Ovary (tissue), 10 donors: ENCODE measurements at places on chromosomes 3 and 15. TPM values are rescaled to one million over a fixed set of nuclear protein-coding genes. Genes with fewer than 3 reads are reported as not detected.

DNA sequence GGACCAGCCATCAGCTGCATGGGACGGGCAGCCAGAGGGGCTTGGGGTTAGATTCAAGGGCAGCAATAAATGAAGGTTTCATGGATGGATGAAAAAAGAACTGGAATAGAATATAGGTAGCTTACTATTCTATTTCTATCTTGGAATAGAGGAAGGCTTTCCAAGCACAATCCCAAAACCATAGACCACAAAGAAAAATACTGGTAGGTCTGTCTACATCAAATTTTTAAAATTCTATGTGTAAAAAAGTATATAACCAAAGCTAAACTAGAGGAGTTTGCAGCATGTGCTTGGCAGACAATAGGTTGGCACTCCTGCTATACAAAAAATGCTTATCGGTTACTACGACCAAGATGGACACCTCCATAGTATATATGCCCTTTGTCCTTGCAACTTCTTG is 7.2 kb upstream of the FBLN2 start:
- H3K27me3 ChIP-seq, result no peaks in the 10 kb centered on the region
- H3K4me3 ChIP-seq, result no peak overlapping the region
- H3K27ac ChIP-seq, result no peak overlapping the region
- no peaks in the 10 kb centered on the region for H3K36me3 ChIP-seq
- DNase-seq, result no peak

GRCh38 chr15:60255390-60255789 is 142.4 kb downstream of the ANXA2 start:
- no peak overlapping the region for H3K27ac ChIP-seq
- H3K4me3 ChIP-seq, result no peak overlapping the region
- H3K4me1 ChIP-seq, result no peaks in the 10 kb centered on the region

GRCh38 chr3:195551381-195551978 is 8.4 kb upstream of the PPP1R2 start:
- H3K36me3 ChIP-seq, result no peaks in the 10 kb centered on the region
- H3K4me1 ChIP-seq, result peaks cover 2% of the 10 kb centered on the region
- no peaks in the 10 kb centered on the region for H3K27me3 ChIP-seq
- no peak overlapping the region for H3K4me3 ChIP-seq

DNA sequence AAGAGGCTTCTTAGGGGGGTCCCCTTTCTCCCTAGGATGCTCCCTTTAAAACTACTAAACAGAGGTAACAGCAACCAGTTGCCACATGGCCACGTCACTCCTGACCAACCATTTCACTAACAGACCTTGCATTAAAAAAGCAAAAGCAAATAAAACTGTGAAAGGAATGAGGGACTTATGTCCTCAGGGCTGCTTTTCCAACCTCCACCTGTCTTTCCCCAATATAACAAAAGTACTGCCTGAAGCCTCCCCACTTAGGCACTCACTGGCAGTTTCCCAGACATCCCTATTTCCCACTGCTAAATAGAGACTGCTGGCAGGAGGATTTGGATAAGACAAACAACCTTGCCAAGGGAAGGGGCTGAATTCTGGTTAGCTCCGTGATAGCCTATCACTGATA is 130.3 kb downstream of the ATP8B4 start:
- H3K27me3 ChIP-seq, result no peaks in the 10 kb centered on the region
- no peak for DNase-seq
- H3K27ac ChIP-seq, result no peak overlapping the region
- H3K4me1 ChIP-seq, result peaks cover 14% of the 10 kb centered on the region

- no peak for DNase-seq
- no peak overlapping the region for H3K4me3 ChIP-seq
- H3K4me1 ChIP-seq, result no peaks in the 10 kb centered on the region
- no peak overlapping the region for H3K27ac ChIP-seq
Measured at GRCh38 chr3:143736205-143736997, 111.9 kb downstream of the SLC9A9 start.

- H3K4me3 ChIP-seq, result no peak overlapping the region
- H3K36me3 ChIP-seq, result no peaks in the 10 kb centered on the region
- H3K27ac ChIP-seq, result no peak overlapping the region
- H3K4me1 ChIP-seq, result peaks cover 6% of the 10 kb centered on the region
Measured at GRCh38 chr3:107596639-107597038, 73.9 kb downstream of the BBX start.

DNA sequence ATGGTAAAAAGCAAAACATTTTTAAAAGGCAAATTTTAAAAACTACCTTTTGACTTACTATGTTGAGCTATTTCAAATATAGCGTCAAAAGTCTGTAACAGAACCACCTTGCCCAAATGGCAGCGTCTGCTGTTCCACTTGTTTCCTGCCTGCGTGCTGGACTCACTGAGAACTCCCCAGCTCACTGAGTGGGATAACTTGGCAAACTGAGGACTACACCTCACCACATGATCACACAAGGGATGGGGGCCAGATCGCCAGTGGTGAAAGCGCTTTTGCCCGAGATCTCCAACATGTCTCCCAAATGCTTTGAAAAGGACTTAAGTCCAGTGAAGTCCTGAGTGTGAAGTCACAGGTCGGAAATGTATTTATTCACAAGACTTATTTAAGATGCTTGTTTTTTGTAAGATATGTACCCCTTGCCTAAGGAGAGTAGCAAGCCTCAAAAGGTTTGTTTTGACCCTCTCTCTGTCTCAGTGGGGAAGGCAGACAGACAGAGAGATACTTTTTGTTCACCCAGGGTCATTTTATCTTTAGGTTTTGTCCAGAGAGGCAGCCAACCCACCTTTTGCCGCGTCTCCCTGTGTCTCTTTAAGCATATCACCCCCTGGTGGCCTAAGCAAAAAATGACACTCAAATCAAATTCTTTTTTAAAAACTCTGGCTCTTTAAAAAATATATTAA is 192.6 kb downstream of the PDZRN3 start:
- H3K36me3 ChIP-seq, result no peaks in the 10 kb centered on the region
- no peak for DNase-seq
- no peak overlapping the region for H3K4me3 ChIP-seq
- H3K4me1 ChIP-seq, result peaks cover 18% of the 10 kb centered on the region

GRCh38 chr15:34039790-34040113 is 748 bp upstream of the AVEN start:
- H3K27me3 ChIP-seq, result no peaks in the 10 kb centered on the region
- no peaks in the 10 kb centered on the region for H3K36me3 ChIP-seq
- no peak for DNase-seq

DNA sequence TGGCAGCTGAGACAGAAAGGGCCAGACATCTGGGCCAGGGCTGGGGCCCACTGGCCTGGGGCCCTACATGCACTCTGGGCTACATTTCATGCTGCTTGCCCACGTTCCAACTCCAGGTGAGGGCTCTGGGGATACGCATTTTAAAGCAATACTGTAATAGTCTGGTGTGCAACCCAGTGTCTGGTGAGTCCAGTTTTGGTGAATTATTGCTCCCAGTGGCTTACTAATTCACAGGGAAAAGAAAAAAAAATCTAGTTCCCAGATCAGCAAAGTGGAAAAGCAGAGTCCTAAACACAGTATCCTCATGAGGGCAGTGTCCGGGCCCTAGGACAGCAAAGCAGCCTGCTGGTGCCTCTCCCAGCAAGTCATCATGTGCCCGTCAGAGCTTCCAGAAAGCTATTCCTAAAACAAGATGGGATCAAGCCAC is 82.4 kb downstream of the CCNL1 start:
- no peak for DNase-seq
- no peak overlapping the region for H3K27ac ChIP-seq
- H3K4me3 ChIP-seq, result no peak overlapping the region
- peaks cover 3% of the 10 kb centered on the region for H3K4me1 ChIP-seq

DNA sequence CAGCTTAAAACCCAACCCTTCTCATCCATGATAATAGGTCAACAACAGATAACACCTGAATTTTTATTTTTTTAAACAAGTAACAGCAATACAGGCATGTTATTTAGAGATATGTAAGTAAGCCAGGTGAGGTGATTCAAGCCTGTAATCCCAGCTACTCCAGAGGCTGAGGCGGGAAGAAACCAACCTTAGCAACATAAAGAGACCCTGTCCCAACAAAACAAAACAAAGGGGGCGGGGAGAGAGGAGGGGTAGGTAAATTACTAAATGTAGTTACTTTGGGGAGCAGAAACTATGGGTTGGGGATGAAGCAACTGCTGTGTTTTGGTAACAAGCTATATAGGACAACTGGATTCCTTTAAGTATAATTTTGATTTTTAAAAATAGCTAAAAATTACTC is 47.0 kb downstream of the GNB4 start:
- DNase-seq, result no peak
- H3K4me1 ChIP-seq, result peaks cover 2% of the 10 kb centered on the region
- no peak overlapping the region for H3K27ac ChIP-seq

Gene CHRNA5
- 0.68 TPM for total RNA-seq

Gene RPL35A
- 2,172 TPM for total RNA-seq

Gene CELF6
- total RNA-seq, result 7.0 TPM

Gene RASL12
- total RNA-seq, result 4.8 TPM

Gene ROBO2
- total RNA-seq, result 3.4 TPM

Gene KCNH8
- total RNA-seq, result 0.35 TPM
